GM04503 (cell line): ENCODE measurements at places on chromosomes 13 and 19.

- no peak for DNase-seq
Measured at GRCh38 chr13:34750078-34750931, 191.8 kb upstream of the NBEA start.

- no peak for DNase-seq
Measured at GRCh38 chr13:22648320-22648801, 532.4 kb upstream of the SGCG start.

DNA sequence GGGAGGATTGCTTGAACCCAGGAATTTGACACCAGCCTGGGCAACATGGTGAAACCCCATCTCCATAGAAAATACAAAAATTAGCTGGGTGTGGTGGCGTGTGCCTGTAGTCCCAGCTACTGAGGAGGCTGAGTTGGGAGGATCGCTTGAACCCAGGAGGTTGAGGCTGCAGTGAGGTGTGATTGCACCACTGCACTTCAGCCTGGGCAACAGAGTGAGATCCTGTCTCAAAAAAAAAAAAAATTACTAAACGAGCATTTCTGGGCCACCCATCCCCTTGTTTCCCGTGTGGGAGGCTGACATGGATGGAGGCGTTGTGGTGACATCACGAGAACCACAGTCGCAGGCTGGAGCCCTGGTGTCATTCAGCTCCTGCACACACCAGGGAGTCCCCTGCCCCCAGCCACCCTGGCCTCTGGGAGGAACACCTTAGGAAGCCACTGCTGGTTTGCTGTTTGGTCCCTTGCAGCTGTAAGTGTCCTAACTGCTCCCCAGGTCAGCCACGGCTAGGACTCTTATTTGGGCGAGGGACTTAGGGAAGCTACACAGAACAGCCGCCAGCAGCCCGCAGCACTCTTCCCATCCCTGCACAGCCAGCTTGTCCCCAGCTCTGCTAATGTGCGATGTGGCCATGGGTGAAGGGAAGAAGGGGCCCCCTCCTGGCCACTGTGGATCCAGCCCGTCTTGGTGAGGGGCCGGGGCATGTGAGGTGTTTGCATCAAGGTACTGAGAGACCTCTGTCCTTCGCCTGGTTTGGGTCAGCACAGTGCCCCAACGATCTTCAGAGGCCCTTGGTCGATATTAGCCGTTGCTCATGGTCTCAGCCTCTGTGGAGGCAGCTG lies 12.7 kb downstream of the NKPD1 start:
- no peak for DNase-seq

DNA sequence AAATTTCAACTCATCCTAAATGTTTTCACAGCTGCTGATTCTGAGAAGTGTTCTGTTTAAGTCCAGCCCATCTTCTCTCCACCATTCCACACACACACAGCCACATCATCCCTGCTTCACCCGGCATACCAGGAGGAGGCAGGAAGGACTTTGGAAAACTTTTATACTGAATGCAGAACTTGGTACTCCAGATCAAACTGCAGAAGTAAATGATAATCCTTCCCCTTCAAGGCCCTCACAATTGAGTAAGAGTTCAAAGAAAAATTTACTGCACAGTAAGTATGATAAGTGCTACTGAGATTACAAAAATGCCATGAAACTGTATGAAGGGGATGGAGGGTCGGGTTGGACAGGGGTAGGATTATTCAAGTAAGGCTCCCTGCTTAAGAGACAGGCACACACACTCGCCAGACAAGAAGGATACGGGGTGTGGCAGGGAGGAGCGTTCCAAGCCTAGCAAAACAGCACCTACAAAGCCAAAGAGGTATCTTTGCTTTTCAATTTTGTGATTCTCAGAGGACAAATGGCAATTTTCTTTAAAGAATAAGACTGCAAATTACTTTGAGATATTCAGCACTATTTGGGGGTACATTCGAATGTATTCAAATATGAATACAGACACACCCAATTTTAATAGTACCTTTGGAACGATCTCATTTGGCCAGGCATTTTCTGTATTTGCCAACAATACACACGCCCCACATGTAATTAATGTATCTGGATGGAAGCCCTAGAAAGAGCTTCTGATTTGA lies 2.5 kb downstream of the USP12 start:
- DNase-seq, result no peak

- no peak for DNase-seq
Measured at GRCh38 chr13:28494778-28495537, at the start of gene FLT1. TSS of gene FLT1 (minus strand) at chr13:28495128. CDS start at chr13:28494843, 285 bp downstream.

- DNase-seq, result no peak
Measured at GRCh38 chr13:105918842-105919741, 616.4 kb downstream of the EFNB2 start.

DNA sequence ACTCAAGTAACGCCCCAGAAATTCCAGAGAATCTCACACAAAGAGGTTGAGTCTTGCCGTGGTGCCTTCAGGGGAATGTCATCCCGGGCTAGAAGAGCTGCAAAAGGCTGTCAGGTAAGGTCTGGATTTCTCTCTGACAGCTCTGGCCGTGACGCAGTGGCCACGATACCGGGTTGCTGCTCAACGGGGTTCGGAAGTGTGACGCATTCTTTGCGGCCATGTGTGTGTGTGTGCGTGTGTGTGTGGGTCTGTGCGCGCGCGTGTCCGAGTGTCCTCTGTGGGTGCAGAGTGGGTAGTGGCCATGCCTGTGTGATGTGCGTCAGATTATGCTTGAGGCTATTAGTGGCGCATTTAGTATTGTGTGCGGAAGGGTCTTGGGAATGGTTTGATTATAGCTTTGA lies 306 bp downstream of the ZNF540 start:
- DNase-seq, result no peak

DNA sequence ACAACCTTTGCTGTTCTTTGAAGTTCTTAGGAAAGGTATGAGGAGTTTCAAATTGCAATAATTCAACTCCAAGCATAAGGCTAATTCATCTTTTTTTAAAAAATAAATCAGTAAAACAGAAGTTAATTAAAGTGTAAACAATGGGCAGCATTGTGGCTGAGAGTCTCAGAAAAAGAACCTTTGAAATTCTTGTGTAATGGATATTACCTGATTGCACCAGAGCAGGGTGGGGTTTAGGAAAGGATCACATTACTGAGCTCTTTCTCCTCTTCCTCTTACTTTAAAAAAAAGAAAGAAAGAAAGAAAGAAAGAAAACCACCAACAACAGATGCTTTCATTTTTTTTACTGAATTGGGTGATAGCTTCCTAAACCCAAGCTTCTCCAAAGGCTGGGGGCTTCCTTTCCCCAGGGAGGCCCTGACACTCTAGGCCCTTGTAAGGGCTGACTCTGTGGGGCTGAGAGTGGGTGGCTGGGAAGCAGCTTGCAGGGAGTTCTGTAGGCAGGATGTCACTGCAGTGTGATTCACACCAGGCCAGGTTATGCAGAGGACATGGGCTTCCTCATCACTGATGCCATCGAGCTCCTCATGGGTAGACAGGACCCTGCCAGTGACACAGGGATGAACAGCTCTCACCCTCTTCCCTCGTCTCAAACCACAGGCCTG lies 564.5 kb downstream of the FGF9 start:
- DNase-seq, result no peak

DNA sequence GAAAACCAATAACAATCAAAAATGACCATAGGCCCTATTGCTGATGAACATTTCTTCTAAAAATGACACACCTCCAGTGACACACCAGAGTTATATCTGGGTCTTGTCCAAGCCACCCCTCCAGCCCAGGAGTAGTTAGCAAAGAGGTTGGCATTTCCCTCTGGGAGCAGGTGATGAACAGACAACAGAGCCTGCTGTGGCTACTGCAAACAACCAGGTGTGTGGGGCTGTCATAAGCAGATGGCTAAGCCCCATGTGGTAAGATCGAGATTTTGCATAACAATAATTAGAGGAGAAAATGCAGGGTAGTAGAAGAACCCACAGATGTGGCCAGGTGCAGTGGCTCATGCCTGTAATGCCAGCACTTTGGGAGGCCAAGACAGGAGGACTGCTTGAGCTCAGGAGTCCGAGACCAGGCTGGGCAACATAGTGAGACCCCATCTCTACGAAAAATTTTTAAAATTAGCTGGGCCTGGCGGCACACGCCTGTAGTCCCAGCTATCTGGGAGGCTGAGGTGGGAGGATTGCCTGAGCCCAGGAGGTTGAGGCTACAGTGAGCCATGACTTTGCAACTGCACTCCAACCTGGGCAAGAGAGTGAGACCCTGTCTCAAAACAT lies 5.0 kb downstream of the XRCC1 start:
- DNase-seq, result no peak

DNA sequence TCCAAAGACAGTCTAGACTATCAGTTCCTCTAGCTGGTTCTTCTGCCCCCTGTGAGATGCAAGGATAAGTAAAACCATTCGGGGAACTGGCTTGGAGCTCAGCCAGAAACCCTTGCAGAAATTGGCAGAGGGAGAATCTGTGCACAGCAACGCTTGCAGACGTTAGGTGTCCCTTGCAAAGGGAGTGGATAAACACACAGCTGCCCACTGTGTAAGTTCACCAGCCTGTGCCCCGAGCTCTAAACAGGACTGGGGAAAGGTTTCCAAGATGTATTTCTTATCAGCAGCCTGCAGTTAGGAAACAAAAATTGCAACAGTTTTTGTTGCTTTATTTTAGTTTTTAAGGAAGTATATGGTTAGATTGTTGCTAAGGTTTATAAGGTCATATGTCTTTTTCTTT lies 19.0 kb upstream of the ADGRE1 start:
- DNase-seq, result no peak

- no peak for DNase-seq
Measured at GRCh38 chr13:100512422-100512821, 76.2 kb downstream of the GGACT start.

GRCh38 chr13:41471785-41472184 lies 14.4 kb downstream of the RGCC start:
- DNase-seq, result no peak

DNA sequence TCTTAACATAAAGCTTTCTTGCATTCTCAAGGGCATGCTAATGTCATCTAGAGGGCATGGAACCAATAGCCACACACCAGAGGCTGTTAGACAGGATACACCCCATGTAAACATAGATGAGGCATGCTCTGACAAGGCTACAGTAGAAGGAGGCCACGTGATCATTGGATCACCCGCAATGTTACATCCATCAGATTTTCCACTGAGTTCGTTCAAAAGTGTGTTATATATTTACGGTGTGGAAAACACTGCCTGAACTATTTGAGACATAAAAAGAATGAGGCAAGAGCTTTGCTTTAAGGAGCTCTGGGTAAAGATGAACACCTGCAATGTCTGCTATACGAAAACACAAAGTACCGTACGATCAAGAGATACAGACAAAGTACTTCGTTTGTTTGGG lies 817.5 kb upstream of the SLC10A2 start:
- DNase-seq, result no peak

DNA sequence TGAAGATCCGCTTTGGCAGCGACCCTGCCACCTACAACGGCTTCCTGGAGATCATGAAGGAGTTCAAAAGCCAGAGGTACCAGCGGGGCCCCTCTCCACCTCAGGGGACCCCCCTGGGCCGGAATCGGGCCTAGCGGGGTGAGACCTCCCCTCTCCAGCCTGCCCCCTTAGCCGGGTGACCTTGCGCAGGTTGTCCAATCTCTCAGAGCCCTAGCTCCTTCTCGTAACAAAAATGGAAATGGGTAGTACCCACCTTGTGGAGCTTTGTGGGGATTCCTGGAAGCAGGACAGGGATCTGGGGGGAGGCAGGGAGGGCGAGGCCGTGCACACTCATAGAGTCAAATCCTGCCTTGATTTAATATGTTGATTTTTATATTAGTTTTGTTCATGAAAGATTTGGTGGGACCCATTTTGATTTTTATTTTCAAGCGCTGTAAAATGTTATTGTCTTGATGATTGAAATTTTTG lies 658 bp downstream of the SIN3B start:
- no peak for DNase-seq

DNA sequence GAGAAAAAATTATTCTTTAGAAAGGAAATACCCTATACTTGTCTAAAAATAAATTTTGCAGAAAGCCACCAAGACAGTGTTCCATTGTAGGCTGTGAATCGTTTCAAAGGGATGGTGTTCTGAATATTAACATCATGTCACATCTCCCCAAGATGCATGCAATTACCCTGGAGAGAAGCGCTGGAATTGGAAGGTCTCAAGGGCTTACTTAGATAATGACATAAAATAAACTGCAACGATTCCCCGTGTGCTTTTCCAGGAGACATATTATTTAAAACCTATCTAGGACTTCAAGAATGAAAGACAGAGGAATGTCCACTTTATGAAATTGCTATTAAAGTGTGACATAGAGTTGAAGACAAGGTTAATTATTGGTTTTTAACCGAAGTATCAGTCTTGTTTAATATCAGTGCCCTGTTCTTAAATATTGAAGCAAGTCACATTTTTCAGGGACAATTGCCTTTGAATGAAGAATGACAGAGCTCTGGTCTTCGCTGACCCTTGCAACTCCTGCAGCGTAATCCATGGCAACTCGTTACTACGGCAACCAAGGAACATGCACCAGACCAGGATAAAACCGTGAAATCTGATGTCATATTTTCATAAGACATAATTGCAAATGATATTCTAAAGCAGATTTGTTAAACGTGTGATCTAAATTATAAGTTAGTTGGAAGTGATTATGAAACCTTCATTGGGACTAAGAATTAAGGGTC lies 91.7 kb downstream of the EFNB2 start:
- DNase-seq, result no peak

DNA sequence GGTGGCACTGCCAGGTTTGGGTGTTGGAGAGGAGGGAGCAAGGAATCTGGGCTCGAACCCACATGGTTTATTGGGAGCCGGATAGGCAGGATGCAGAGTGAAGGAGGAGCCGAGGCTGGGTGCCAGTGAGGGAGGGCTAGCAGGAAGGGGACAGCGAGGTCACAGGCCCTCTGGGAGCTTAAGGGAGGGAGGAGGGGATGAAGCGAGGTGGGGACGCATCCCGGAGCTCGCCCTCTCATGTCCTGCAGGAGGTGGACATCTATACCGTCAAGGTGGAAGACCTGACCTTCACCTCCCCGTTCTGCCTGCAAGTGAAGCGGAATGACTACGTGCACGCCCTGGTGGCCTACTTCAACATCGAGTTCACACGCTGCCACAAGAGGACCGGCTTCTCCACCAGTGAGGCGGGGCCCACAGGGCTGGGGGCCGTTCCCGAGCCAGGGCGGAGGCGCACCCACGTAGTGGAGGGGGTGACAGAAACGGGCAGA lies 3.5 kb upstream of the ADM5 start:
- no peak for DNase-seq

DNA sequence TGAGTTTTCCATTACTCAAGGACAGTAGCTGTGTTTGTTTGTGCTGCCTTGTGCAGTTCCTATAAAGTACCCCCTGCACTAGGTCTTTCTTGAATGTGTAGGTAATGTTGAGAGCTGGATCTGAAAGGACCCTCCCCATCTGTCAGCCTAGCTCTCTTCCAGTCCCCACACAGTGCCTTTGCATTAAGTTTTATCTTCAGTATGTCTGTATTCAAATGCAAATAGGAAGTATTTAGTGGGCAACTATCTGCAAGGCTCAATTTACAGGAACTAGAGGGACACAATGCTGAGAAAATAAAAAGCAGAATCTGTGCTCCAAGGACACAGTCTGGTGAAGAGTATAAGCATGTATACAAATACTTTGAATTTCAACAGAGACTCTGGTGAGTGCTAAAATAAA lies 558.5 kb downstream of the RFC3 start:
- no peak for DNase-seq
